ENCODE measurements at places on chromosomes 5 and 9.

GRCh38 chr9:41229408-41230401 is 40.6 kb upstream of the ZNG1F start:
- peak; percentile 11 for DNase-seq

- DNase-seq: no peak
These were observed 1252.5 kb downstream of the EFNA5 start for GRCh38 chr5:106418196-106418595.

GRCh38 chr5:180045889-180046499 is 25.6 kb downstream of the RNF130 start:
- no peak for DNase-seq

- no peak for DNase-seq
These were observed 245 bp upstream of the DNAJC25 start for GRCh38 chr9:111630964-111631213.

DNA sequence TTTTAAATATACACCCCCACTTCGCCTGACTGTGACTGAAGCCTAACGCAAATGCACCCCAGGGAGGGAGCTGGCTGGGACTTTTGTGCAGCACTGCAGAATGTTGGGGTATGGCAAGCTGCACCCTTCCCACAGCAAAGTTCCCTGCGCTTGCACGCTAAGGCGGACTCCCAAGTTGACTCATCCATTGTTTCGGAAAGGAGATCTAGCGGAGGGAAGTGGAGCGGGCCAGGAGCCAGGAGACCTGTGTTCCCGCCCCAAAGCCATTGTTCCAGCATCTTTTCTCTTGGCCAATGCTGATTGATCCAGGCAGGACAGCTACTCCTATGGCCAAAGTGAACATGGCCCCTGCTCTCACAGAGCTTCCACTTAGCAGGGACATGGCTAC is 202.9 kb downstream of the AOPEP start:
- DNase-seq: no peak

DNA sequence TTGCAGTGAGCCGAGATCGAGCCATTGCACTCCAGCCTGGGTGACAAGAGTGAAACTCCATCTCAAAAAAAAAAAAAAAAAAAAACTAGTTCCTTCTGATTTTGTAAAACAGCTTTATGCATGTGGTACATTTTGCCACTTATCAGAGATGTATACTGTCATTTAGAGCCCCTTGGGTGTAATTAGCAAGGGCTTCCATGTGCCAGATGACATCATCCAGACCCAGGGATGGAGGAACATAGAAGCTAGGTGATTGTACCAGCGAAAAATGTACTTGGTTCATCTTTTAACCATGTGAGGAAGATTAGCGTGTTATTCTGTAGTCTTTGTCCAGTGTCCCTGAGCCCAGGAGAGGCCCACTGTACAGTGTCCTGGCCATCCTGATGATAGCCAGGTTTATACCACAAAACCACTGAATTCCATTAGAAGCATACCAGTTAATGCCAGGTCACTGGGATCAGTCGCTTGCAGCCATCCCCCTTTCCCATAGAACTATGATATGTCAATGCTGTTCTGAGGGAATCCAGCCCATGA is 239.3 kb upstream of the SGCD start:
- no peak for DNase-seq

DNA sequence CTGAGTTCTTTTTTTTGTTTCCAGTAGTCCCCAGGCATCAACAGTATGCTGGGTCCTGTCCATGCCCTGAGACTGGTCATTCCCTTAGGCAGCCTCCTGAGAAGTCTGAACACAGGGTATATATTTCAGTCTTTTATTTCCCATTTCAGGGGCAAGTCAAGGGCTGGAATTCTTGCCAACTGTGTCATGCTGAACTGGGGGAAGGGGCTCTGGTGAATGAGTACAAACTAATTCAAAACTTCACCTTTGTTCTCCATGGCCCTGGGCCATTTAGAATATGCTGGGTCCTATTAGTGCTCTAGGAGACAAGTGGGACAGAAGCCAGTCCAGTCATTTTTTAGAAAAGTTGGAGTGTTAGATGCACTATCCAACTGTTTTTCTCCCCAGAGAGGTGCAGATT is 170.3 kb downstream of the TMC1 start:
- DNase-seq: peak; percentile 46

DNA sequence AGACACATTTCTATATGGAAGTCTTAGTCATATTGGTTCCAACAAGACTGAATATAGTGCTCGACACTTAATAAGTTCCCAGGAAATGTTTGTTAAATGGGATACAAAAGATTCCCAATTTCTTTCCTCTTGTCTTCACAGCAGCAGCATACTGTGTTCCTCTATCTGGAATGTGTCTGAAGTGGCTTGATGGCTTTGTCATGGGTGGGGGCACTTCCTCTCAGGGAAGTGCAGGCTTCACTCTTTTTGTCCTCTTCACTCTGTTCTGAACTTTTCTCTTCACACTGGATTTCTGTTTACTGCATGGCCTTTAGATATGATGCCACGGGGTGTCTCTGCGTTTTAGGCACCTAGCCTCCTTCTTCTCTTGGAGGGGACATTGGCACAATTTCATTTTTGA is 127.7 kb upstream of the C9orf72 start:
- DNase-seq: no peak

GRCh38 chr9:14327036-14327435 is 13.1 kb upstream of the NFIB start:
- no peak for DNase-seq

GRCh38 chr5:79474367-79475151 is 39.4 kb downstream of the HOMER1 start:
- no peak for DNase-seq

- DNase-seq: no peak
These were observed 288.0 kb downstream of the ICE1 start for GRCh38 chr5:5710471-5710870.

GRCh38 chr9:22308177-22308576 is 138.4 kb upstream of the DMRTA1 start:
- DNase-seq: no peak
